ENCODE measurements at places on chromosomes 7 and 10. TPM values are rescaled to one million over a fixed set of nuclear protein-coding genes. Genes with fewer than 3 reads are reported as not detected.

ASB4 gene
- not detected for total RNA-seq

MAD1L1 gene
- total RNA-seq: 46.7 TPM

DNA sequence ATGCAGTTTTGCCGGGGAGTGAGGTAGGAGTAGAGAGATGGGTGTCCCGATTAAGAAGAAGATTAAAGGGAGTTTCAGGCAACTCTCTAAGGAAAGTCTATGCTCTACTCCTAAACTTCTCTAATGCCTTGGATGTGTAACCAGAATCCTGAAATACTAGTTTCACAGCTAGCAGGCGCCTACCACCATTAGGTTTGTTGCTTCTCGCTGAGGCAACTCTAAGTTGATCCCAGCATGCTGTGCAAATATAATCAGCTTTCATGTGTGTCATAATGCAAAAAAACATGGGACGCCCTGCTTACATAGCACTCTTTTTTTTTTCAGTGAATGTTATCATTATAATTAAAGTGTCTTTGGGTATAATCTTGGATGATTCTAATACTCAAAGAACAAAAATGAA is 50.4 kb upstream of the FAM3C start:
- H3K36me3 ChIP-seq: no peaks in the 10 kb centered on the region
- H3K4me1 ChIP-seq: peaks cover 7% of the 10 kb centered on the region
- no peak for DNase-seq
- H3K27ac ChIP-seq: no peak overlapping the region
- no peaks in the 10 kb centered on the region for H3K27me3 ChIP-seq
- H3K4me3 ChIP-seq: no peak overlapping the region

GRCh38 chr7:25216837-25217236 is 11.4 kb downstream of the NPVF start:
- peak; percentile 60 for DNase-seq
- no peaks in the 10 kb centered on the region for H3K4me1 ChIP-seq
- peaks cover 4% of the 10 kb centered on the region for H3K27me3 ChIP-seq

GRCh38 chr7:151157645-151158329 is 9.7 kb downstream of the GBX1 start:
- no peak overlapping the region for H3K4me3 ChIP-seq
- peak; percentile 71 for DNase-seq
- H3K4me1 ChIP-seq: peaks cover 4% of the 10 kb centered on the region
- H3K36me3 ChIP-seq: no peaks in the 10 kb centered on the region
- peaks cover 33% of the 10 kb centered on the region for H3K27me3 ChIP-seq
- H3K27ac ChIP-seq: no peak overlapping the region

- H3K4me1 ChIP-seq: no peaks in the 10 kb centered on the region
- DNase-seq: no peak
- no peak overlapping the region for H3K4me3 ChIP-seq
- H3K36me3 ChIP-seq: no peaks in the 10 kb centered on the region
- H3K27me3 ChIP-seq: no peaks in the 10 kb centered on the region
These were observed 7.0 kb downstream of the ALOX5 start for GRCh38 chr10:45380903-45381620.
